ENCODE measurements at places on chromosomes 11 and 22.
A peak's percentile ranks its signal among the peaks of the same experiment; 100 is the strongest.

- DNase-seq, result no peak
Measured at GRCh38 chr11:36996795-36997194, 398.8 kb upstream of the RAG2 start.

DNA sequence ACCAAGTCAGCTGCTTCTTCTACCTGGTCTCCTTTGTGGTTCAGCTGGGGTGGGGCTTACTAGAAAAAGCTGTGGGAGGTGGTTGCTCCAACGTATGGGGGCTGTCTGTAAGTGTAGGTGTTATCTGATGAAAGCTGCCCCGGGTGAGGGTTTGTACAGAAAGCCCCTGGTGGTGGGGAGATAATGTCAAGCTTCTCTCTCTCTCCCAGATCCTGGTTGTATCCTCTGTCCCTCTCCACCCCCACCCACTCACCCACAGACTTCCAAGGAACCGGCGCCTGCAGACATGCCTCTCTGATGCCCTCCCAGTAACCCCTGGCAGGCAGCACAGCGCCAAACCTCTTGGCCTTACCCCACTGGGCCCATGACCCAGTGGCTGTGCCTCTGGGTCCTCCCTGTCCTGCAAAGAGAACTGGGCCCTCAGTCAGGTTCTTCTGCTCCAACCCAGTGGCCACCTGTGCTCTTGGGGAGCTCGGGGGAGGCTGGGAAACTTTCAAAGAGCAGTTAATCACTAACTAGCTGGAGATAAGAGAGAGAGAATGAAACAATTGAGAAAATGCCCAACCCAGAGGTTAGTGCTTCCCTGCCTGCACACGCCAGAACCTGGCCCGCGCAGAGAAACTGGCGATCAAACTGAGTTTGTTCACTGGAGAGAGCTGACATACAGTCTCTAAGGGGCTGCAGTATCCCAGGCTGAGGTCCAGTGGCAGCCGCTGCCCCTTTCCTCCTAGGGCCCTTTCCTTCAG is 20.4 kb upstream of the EHF start:
- no peak for DNase-seq

- DNase-seq, result no peak
Measured at GRCh38 chr11:528166-528814, 7.1 kb downstream of the HRAS start.

DNA sequence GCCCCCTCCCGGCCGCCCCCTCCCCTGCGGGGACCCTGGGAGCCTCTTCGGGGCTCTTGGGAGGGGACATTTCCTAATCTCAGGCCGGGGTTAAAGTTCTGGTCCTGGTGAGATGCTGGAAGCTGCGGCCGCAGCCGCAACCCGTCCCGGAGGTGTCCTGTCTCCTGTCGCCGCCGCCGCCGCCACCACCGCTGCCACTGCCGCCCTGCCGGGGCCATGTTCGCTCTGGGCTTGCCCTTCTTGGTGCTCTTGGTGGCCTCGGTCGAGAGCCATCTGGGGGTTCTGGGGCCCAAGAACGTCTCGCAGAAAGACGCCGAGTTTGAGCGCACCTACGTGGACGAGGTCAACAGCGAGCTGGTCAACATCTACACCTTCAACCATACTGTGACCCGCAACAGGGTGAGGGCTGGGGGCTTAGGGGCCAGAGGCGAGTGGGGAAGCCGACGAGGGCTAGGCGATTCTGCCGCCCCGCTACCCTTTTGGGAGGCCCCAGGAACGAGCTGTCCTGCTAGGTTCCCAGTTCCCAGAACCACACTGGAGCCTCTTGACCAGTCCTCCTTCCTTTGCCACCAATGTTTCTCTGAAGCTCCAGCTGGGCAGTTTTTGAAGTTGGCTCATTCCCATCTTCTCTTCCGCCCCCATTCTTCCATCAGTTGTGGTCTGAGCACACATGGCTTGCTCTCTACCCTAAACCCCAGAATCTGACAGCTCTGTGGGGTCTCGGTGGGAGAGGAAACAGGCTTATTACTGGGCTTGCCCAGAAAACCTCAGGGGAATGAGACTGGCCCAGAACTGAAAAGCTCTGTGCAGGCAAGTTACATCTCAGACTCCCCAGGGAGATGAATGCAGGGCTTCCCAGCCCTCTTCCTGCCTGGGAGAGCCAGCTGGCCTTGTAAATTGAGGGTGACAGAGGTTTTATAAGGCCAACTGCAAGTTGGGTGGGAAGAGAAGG is 781 bp downstream of the SIDT2 start:
- DNase-seq, result peak; percentile 30
